ENCODE measurements at places on chromosomes 4 and X.

DNA sequence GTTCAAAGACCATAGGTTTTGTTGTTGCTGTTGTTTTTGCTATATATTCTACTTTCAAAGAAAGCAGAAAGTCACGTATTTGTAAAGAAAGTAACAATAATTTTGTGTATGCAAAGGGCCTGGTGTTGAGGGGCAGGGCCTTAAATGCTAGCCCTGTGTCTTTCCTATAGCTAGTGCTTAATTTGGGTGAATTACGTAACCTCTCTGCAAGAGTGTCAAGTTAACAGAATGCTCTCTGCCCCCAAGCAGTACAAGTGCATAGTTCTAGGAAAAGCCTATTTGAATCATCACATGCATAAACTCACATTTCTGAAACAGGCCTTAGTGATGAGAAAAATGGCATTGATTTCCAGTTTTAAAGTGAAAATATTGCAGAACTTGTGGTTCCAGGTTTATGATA lies 663.6 kb downstream of the STIM2 start:
- DNase-seq = no peak

- no peak for DNase-seq
These were observed 95.1 kb downstream of the RASL11B start for GRCh38 chr4:52957220-52957686.

DNA sequence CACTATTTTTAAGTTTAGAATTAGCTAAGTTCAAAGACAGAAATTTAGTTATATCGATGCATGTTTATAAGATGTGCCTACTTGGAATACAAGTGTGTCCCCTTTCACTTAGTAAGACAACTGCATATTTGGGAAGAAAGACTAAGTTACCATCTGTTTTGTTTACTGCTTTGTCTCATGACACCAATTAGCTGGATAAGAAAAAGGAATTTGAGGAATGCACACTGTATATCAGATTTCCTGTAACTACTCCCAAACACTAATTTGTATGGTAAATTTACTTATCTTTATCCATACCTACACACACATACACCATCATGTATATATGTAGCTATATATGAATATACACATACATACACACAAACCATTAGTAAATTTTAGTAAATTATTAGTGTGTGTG lies 1442.8 kb upstream of the IGFBP7 start:
- DNase-seq = no peak

DNA sequence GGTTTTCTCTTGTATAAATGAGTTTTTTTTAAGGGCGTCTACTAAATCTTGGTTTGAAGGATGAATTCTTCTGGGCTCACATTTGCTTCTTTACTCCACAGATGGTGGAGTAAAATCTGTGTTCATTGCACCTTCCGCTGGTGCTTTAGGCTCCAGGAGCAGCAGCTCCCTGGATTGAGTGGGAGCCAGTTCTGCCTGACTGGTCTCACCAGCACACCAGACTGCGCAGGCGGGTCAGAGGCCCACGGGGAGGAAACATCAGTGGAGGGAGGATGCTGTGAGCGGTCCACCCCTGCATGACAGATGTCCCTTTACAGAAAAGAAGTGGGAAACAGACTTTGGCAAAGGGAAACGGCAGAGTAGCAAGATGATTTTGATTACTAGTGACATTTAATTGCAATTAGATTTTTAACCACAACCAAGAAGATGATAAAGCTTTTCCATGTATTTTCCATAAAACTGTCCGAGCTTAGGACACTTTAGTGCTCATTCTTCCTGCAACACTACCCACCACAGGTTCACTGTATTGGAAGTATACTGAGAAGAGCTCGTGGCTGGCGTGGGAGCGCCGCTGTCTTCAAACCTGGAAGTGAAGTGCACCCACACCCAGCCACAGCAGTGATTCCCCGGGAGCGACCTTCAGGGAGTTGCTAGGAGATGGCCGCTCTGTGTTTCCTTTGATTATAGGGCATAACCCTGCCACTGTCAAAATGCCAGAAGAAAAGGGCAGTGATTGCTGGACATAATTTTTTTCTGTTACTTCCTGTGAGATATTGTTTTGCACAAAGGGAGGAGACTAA lies 95.2 kb downstream of the SORBS2 start:
- DNase-seq = no peak

- no peak for DNase-seq
These were observed 48.9 kb upstream of the TENM3 start for GRCh38 chr4:182194091-182194824.

GRCh38 chrX:13164611-13165010 lies 120.2 kb upstream of the FAM9C start:
- DNase-seq = peak; percentile 25

GRCh38 chr4:42320822-42321388 lies 76.4 kb upstream of the SHISA3 start:
- no peak for DNase-seq

DNA sequence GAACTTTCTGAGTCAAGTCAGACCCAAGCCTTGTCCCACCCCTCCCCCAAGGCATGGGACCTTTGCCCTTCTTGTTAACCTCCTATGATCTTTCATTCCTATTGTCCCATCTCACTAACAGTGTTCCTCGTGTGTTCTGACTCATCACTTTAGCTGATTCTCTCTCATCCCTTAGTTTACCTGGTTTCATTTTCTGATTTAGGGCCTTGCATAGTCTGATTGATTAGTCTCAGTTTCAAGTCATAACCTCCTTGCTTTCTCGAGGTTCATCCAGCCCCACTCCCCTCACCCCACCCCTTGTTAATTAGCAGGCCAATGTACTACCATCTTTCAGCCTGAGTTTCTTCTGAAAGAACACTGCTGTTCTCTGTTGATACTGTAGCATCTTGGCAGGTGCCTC lies 517.4 kb downstream of the RPA4 start:
- no peak for DNase-seq

GRCh38 chr4:102780476-102781144 lies 19.8 kb upstream of the MANBA start:
- no peak for DNase-seq

Data from NCI-H526 (cell line).